ENCODE measurements at places on chromosomes 5 and 9.
A peak's percentile ranks its signal among the peaks of the same experiment; 100 is the strongest.

- DNase-seq = no peak
Measured at GRCh38 chr9:128296340-128297220, 20.5 kb downstream of the SWI5 start.

DNA sequence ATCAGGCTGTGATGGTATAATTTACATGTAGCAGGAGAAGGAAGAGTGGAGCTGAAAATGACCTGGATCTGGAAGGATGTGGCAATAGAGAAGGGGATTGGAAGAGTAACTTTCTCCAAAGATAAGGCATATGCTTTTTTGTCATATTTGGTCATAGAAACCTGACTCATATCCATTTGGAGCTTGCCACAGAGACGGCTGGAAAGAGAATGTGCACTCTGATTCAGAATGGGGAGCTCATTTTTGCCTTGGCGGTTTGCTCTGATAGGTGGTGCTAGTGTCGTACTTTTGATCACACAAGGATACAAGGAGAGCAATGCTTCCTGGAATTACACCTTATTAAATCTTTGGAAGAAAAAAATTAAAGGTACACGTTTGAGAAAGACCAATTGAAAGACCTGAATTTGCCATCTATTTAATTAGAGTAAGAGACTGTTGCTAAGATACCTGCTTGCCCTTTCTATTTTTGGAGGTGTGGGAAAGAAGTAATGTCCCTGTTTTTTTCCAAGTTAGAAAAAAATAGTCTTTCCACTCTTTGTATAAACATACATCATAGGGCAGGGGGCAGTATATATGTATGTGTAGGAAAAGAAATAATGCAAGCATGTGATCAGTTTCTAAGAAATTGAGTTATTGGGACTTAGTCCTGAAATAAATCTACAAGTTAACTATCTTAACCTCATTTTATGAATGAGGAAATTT is 5.4 kb downstream of the LSM11 start:
- DNase-seq = no peak

DNA sequence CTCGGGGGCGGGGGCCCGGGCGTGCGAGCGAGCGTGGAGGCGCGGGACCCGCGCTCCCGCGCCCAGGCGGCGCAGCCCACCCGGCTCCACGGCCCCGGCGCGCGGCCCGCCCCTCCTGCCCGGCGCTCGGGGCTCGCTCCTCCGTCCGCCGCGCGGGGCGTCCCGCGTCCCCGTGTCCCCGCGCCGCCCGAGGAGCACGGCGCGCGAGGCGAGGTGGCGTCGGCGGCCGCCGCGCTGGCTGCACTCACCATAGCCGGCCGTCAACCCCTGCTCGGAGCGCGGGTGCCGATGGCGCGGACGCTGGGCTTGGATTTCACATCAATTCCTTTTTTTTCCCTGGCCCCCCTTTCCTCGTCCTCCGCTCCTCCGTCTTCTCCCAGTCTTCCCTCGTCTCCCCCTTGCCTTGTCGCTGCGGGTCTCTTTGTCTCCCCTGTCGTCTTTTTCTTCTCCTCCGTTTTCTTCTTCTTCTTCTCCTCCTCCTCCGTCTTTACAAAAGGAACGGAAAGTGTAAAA is 494 bp downstream of the PTCH1 start:
- DNase-seq = no peak

- DNase-seq = no peak
Measured at GRCh38 chr5:110909415-110909814, 162.1 kb upstream of the TSLP start.

DNA sequence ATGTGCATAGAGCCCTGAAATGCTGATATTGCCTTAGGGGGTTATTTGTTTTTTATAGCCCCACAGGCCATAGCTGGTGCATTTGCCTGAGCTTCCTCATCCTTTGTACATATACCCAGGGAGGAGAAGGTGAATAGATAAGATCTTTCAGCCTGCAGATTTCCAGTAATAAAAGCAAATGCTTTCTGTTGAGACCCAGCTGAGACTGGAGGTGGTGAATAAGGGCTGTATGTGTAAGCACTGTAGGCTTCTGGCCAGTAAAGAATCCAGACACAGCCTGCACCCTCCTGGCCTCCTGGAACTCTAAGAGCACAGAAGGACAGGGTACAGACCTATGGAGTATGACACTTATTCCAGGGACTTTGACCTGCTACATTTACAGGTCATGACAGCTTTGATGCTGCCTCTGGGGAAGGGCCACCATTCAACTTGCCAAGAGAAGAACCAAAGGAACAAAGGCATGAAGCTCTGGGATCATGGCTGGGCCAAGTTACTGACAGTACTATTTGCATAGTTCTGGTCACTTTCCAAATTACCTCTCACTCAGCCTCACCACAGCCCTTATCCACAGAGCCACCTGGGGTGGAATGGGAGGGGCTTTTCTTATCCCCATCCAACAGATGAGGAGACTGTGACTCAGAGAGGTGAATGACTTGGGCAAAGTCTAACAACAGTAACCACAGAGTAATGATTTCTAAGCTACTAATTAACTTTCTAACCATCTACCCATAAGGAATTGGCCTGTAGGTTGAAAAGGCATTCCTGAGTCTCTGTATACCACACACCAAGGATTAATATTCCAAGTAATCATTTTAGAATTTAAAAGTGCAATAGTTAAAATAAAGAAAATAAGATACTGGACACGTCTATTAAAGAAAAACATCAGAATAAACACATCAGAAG is 604.5 kb upstream of the KLF4 start:
- DNase-seq = no peak

DNA sequence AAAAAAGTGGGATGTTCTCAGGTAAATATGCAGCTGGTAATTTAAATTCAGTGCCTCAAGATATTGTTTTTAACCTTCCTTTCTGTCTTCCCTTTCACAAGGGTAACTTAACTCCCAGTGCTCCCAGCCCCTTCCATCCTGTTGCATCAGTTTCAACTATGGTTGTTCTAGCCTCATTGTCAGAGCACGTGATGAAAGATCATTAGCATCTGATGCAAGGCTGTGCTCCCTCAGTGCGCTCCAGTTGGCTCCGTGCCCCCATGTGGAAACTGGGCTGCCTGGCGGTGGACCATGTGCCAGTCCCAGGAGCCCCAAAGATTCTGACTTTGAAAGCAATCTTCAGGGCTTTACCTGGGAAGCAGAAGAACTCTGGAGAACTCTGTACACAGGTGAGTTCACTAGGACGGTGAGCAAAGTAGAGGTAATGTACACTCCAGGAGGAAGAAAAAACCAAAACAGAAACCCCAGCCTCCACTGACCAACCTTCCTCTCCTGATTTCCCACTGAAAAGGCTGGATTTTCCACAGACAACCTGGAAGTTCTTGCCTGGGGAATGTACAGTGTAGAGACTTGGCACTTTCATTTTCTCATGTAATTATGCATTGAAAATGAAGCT is 96.9 kb downstream of the SLC1A3 start:
- DNase-seq = no peak

DNA sequence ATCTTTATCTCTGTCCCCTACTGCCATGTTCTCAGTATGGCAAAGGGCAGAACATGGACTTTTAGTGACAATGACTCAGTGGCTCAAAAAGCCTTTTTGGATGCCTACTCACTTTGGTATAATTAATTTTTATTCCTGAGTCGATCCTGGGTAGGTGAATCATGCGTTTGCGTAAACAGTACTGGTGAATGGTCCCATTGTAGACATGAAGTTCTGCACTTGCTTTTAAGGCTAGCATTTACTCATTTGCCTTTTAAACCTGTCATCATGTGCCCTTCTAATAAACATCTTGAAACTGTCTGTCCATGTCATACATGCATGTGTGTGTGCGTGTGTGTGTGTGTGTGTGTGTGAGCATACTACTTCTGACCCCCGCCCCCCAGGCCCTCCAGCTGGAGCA is 223.0 kb downstream of the AUH start:
- DNase-seq = no peak

- no peak for DNase-seq
Measured at GRCh38 chr9:78866207-78867132, 569.5 kb downstream of the PSAT1 start.

DNA sequence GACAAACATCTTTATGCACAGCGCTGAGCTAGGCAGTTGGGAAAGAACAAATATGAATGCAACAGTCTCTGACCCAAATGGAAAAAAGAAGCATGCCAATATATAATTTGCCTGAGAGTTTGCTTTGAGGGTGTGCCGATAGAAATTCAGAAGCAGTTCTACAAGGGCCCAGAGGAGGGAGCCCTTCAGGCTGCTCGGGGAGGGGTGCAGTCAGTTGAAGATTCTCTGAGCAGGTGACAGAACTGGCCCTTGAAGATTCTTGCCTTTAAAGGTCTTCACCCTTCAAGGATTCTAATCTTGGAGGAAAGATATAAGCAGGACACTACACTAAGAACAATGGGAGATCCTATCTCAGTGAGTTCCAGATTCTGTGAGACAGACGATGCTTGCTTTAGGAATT is 3.7 kb upstream of the PAPPA start:
- DNase-seq = no peak

DNA sequence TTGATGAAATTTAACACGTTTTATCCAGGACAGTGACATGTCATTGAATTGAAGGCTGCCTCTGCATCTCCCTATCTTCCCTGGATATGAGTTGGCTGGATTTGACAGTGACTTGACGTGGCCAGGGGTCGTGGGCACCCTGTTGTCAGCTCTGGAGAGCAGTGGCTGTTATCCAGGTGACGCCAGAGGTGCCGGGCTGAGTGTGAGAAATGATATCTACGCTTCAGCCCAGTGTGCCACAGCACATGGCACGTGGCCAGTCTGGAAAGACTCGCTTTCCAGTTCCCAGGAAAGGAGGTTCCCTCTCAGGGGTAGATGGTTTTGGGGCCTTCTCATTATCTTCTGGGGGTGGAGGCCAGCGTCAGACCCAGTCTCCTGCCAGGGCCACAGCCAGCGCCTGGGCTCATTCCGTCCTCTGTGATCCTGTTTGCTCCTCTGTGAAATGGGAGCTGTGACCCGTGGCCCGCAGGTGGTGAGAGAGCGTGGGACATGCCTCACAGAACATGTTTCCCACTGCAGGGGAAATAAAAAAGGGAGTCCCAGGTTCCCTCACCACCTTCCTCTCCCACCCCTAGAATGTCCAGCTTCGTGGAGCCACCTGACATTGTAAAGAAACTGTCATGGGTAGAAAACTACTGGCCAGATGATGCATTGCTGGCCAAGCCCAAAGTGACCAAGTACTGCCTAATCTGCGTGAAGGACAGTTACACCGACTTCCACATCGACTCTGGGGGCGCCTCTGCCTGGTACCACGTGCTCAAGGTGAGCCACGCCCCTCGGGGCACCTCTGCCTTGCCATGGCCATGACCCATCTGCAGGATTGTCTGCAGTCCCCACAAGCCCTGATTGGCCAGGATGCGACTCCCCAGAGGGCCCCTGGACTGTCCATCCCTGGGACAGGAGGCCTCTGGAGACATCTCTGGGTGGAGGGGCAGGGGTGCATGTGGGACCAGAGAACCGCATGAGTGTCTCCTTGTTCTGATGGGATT is 76.5 kb downstream of the PHF2 start:
- peak; percentile 47 for DNase-seq

DNA sequence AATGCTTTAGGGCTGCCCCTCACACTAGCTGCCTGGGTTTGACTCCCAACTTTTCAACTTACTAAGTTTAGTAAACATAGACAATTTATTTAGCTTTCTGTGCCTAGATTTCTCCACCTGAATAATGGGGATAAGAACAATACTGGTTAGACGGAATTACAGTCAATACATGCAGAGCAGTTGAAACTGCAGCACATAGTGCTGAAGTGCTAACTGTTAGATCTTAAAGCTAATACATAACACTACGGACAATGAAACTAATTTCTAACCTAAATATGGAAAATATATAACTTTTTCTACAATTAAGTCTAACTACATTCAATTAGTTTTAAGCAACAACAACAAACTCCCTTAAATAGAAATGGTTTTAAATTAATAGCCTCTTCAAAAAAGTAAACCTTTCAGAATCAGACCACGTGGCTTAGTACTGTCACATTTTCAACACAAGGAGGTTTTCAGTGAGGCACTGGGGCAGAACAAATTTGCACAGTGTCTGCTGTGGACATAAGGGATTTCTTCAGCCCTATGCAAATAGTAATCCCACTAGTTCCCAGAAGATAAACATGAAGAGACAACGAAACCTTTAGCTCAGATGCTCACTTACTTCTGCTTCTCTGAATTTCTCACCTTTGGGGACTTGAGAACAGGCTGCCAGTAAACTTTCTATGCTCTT is 293.4 kb downstream of the EDIL3 start:
- DNase-seq = no peak

GRCh38 chr9:135226369-135227050 is 139.0 kb downstream of the OLFM1 start:
- DNase-seq = peak; percentile 22

GRCh38 chr5:139710319-139711066 is 62.3 kb downstream of the CXXC5 start:
- DNase-seq = no peak

GRCh38 chr5:116280149-116280803 is 195.5 kb downstream of the COMMD10 start:
- no peak for DNase-seq

DNA sequence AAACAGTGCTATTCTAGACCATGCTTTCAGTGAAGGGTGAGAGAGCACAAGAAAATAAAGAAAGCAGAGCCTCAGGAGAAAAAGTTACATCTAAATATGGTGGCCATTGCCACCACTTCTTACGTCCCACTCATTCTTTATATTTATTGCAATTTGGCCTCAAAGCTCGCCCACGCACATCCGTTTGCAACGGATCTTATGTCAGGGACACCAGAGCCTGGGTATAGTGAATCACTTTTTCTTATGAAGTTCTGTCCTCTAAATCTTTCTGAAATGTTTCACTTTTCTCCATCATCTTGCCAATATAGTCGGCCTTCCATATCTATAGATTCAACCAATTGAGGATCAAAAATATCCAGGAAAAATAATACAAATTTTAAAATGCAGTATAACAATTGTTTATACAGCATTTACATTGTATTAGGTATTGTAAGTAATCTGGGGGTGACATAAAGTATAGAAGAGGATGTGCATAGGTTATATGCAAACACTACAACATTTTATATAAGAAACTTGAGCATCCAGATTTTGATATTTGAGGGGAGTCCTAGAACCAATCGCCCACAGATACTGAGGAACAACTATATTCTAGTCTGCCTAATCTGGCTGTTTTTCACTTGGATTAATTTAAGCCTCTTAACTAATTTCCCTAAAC is 35.2 kb downstream of the GOLPH3 start:
- no peak for DNase-seq

DNA sequence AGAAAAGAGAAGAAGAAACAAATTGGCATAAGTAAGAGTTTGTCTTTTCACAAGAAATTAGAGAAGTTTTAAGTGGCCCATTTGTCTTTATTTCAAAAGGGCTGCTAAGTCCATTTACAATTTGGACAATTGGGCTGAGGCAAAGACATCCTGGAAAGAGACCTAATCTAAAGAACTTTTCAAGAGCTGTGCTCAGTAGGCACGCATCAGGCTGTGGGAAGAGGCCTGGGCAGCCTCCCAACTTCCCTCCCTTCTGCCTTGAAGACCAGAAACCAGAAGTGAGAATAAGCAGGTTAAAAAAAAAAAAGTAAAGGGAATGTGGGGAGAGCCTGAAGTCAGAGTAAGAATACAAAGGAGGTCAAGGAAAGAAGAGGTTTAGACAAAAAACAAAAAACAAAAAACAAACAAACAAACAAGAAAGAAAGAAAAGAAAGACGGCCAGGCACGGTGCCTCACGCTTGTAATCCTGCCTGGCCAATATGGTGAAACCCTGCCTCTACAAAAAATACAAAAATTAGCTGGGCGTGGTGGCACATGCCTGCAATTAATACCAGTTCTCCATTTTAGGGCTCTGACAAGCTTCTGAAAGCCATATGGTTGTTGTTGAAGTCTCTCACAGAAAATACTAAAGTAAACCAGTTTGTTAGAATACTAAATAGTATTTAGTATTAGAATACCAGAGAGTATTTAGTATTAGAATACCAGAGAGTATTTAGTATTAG is 48.0 kb upstream of the CEP78 start:
- DNase-seq = no peak

GRCh38 chr5:31757806-31758205 is 118.9 kb downstream of the PDZD2 start:
- DNase-seq = no peak
